ENCODE measurements at places on chromosomes 4 and X.

DNA sequence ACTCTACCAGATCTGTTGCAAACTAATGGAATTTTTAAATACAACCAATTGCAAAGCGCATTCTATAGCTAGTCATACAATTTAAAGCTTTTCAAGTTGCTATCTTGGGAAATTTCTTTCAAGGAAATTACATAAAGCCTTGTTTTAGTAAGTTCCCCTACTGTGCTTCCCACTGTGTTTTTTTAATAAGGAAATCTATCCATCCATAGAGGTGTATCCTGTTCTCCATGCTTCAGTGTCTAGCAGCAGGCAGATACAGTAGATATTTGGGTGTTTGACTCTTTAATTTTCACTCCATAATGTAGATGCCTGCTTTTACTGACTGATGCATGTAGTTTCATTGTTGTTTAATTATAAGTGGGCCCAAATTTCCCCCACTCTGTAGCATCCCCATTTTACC lies 171.6 kb upstream of the POU3F4 start:
- H3K4me1 ChIP-seq = no peaks in the 10 kb centered on the region
- H3K27ac ChIP-seq = no peak overlapping the region
- H3K27me3 ChIP-seq = no peaks in the 10 kb centered on the region
- H3K4me3 ChIP-seq = no peak overlapping the region

GRCh38 chrX:96824166-96824565 lies 59.5 kb upstream of the RPA4 start:
- H3K27me3 ChIP-seq = no peaks in the 10 kb centered on the region
- no peak for DNase-seq
- H3K4me1 ChIP-seq = no peaks in the 10 kb centered on the region

- H3K4me3 ChIP-seq = no peak overlapping the region
- no peaks in the 10 kb centered on the region for H3K36me3 ChIP-seq
- H3K4me1 ChIP-seq = no peaks in the 10 kb centered on the region
- H3K27me3 ChIP-seq = no peaks in the 10 kb centered on the region
These were observed 10.3 kb downstream of the SPP1 start for GRCh38 chr4:87985887-87986200.

- no peaks in the 10 kb centered on the region for H3K4me1 ChIP-seq
- no peaks in the 10 kb centered on the region for H3K36me3 ChIP-seq
- H3K27me3 ChIP-seq = no peaks in the 10 kb centered on the region
These were observed 192.8 kb downstream of the SLC7A11 start for GRCh38 chr4:138049355-138049754.

DNA sequence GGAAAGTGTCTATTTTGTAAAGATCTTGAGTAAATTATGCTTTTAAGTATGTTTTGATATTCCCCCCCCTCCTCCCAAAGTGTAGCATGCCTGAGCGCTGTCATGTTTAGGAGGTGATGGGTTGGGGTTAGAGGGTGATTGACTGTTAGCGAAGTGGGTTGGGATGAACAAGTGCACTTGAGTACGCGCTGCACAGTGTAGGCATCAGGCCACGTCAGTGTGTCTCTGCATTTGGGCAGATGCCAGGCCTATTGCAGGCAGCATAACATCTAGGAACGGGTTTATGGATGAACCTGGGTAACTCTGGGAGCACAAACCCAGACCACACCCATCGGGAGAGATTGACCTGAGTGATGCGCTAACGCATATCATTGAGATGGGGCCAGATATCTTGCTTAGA lies 111.2 kb downstream of the TBL1X start:
- no peak overlapping the region for H3K27ac ChIP-seq
- no peak for DNase-seq
- peaks cover 6% of the 10 kb centered on the region for H3K4me1 ChIP-seq
- no peaks in the 10 kb centered on the region for H3K36me3 ChIP-seq

DNA sequence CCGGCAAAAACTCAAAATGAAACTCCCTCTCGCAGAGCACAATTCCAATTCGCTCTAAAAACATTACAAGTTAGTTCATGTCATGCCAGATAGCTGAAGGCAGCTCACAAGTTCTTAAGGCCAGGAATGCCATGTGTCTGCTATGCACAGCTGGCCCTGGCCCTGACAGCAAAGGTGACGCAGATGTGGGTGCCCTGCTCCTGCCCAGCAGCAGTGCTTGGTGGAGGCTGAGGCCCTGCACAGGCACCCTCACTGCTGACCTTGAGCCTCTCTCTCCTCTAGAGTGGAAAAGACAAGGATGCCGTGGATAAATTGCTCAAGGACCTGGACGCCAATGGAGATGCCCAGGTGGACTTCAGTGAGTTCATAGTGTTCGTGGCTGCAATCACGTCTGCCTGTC lies 2.9 kb downstream of the S100P start:
- no peaks in the 10 kb centered on the region for H3K27me3 ChIP-seq
- no peaks in the 10 kb centered on the region for H3K36me3 ChIP-seq
- DNase-seq = no peak
- peaks cover 84% of the 10 kb centered on the region for H3K4me1 ChIP-seq
- no peak overlapping the region for H3K4me3 ChIP-seq

GRCh38 chrX:118751950-118752783 lies 24.8 kb downstream of the IL13RA1 start:
- no peak overlapping the region for H3K4me3 ChIP-seq
- no peaks in the 10 kb centered on the region for H3K36me3 ChIP-seq
- no peaks in the 10 kb centered on the region for H3K27me3 ChIP-seq
- no peaks in the 10 kb centered on the region for H3K4me1 ChIP-seq
- no peak for DNase-seq

GRCh38 chrX:28391528-28391927 lies 195.7 kb upstream of the IL1RAPL1 start:
- H3K4me1 ChIP-seq = no peaks in the 10 kb centered on the region
- no peaks in the 10 kb centered on the region for H3K36me3 ChIP-seq
- no peak overlapping the region for H3K27ac ChIP-seq
- no peaks in the 10 kb centered on the region for H3K27me3 ChIP-seq
- no peak overlapping the region for H3K4me3 ChIP-seq

GRCh38 chr4:20193141-20193936 lies 58.4 kb upstream of the SLIT2 start:
- H3K4me3 ChIP-seq = no peak overlapping the region
- H3K27ac ChIP-seq = no peak overlapping the region
- no peak for DNase-seq
- no peaks in the 10 kb centered on the region for H3K36me3 ChIP-seq
- H3K4me1 ChIP-seq = no peaks in the 10 kb centered on the region
